ENCODE measurements at places on chromosomes 7 and 10.

GRCh38 chr7:30575910-30576309, 18.8 kb upstream of the GARS1 start:
- no peak for DNase-seq

DNA sequence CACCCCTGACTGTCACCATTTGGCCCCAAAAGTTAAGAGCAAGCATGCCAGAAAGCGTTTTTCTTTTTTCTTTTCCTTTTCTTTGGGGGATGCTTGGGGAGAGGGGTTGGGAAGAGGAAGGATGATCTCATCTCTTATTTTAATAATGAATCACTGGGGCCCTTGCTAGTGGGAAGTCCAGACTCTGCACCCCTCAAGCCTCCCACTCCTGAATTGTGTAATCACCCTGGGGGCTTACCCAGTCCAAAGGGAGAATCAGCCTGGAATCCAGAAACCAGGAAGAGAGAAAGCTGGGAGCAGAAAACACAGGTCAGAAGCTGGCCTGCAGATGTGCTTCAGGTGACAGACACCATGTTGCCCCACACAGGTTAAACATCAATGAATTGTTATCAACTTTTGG, 14.7 kb upstream of the HABP2 start:
- DNase-seq = no peak

DNA sequence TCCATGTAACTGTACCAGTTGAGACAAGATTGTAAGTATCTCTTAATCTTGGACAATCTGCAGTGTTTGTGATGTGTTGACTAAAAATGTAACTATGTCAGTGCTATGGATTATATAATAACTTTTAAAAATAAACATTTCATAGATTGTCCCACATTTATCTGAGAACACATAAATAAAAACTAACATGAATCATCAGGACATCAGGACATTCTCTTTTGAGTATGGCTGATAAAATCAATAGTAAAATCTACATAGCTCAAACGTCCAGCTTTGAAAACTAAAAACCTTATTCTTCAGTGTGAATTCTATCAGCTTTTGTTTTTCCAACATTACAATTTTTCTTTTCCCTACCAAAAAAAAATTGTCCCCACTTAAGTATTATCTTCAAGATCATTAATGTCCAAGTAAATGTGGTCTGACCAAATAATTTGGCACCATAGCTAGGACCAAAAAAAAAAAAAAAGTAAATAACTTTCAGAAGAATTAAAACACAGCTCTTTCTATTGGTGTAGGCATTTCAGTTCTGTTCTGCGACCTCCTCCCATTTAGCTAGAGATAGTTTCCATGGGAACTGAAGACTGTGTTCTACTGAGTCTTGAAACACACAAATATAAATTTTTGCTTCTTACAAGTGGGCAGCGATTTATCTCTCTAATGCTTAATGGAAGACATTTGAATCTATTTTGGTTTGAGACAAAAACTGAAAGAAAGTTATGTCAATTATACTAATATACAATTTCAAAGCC, 123.0 kb upstream of the SGCE start:
- DNase-seq = no peak

GRCh38 chr10:32938554-32939061, 19.4 kb downstream of the ITGB1 start:
- no peak for DNase-seq

DNA sequence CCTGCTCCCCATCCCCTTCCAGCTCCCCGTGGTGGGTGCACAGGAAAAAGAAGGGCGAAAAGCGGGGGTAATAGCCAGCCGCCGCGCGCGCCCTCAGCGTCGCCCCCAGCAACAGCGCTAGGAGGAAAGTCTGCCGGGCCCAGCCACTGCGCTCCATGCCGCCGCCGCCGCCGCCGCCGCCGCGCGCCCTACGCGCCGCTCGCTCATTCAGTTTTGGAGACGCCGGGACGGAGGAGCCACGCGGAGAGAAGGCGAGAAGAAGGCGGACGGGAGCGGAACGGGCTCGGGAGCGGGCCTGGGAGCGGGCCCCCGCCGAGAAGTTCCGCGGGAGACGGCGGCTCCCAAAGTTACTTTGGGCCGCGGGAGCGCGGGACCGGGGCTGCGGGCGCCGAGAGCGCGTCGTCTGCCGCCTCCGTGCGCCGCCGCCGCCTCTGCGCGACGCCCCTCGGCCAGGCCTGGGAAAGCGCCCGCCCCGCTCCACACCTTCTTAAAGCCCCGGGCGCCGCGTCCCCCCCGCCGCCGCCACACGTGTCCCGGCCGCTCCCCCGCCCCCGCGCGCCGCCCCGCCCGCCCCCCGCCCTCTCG, at the start of gene RELN:
TSS of gene RELN (minus strand) at position 459 of the 585 bp plus-strand sequence. CDS start at position 157, 302 bp downstream.
- no peak for DNase-seq

GRCh38 chr7:84821671-84822534, 365.0 kb downstream of the SEMA3D start:
- DNase-seq = peak; percentile 15

DNA sequence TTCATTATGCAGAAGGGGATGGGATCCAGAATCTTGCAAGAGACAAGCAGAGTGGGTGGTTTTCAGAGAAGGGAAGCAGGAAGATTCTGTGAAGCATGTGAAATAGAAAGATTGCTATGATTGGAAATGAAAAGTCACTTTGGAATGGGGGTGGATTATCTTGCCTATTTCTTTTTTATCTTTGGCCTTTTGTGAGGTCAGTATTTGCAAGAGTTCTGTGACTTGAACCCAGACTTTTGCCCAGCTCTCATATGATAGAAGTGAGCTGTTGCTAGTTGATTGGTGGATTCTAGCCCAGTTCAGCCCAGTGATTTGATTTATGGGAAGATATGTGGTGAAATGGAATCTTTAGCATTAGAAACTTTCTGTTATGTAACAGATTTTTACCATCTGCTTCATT, 17.1 kb downstream of the ENTPD7 start:
- no peak for DNase-seq

DNA sequence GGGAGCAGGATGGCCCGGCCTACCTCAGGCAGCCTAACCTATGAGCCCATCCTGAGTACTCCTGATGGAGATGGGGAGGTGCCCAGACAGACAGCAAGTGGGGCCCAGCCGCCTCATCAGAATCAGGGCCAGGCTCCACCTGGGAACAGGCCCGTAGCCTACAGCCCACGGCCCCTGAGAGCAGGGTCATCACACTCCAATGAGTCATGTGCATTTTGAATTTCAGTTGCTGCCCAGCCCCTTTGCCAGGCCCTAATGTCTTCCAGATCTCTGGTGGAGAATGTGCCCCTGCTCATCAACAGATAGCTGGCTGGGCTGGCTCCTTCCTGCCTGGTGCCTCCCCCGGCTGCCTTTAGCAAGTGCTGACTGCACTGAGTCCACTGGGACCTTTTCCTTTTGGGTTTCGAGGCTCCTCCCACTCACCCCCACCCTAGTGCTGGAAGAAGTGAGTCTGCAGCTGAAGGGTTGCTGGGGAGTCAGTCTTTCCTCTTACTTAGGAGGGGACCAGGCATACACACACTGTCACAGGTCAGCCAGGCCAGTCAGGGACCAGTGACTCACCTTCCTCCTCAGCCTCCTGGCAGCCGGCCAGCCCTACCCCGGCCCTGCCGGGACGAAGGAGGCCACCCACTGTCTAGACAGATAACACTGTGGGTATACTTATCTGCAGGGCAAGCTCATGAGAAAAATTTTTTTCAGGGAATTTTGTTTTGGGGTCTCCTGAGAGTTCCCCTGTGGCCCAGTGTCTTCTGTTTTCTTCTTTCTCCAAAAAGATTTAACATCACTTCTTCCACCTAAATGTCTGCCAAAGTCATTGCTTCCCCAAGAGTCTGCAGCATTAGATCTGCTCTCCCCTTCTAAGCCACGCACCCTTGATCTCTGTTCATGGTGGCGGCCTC, 9.1 kb upstream of the ASIC3 start:
- DNase-seq = peak; percentile 98

DNA sequence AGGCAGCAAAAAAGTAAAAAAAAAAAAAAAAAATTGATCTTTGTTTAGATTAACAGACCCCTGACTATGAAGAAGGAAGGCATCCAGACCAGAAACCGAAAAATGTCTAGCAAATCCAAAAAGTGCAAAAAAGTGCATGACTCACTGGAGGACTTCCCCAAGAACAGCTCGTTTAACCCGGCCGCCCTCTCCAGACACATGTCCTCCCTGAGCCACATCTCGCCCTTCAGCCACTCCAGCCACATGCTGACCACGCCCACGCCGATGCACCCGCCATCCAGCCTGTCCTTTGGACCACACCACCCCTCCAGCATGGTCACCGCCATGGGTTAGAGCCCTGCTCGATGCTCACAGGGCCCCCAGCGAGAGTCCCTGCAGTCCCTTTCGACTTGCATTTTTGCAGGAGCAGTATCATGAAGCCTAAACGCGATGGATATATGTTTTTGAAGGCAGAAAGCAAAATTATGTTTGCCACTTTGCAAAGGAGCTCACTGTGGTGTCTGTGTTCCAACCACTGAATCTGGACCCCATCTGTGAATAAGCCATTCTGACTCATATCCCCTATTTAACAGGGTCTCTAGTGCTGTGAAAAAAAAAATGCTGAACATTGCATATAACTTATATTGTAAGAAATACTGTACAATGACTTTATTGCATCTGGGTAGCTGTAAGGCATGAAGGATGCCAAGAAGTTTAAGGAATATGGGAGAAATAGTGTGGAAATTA, 19.4 kb downstream of the GATA3 start:
- peak; percentile 11 for DNase-seq

- no peak for DNase-seq
Observed at GRCh38 chr7:140230861-140231770, 54.3 kb upstream of the KDM7A start.

GRCh38 chr7:108181073-108181985, 51.2 kb upstream of the LAMB4 start:
- peak; percentile 64 for DNase-seq

DNA sequence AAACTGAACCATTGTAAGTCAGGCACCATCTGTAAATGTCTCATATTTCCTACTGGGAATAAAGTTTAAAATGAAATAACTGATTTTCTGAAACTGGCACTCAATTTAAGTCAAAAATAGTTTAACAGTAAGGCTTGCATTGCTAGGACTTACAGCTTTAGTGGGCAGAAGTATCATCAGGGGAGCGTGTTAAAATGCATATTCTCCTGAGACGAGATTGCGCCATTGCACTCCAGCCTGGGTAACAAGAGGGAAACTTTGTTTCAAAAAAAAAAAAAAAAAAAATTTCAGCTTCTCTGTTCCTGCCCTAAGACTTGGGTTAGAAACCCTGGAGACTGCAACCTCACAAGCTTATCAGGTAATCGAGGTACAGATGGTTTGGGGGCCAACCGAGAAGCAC, 65.4 kb downstream of the UBE3C start:
- DNase-seq = no peak

- DNase-seq = no peak
Observed at GRCh38 chr10:2212244-2212834, 475.0 kb upstream of the ADARB2 start.

GRCh38 chr7:148319316-148319808, 271.2 kb upstream of the C7orf33 start:
- DNase-seq = no peak

GRCh38 chr10:104875561-104875960, 234.5 kb downstream of the SORCS3 start:
- DNase-seq = no peak

GRCh38 chr7:41481353-41481752, 221.5 kb downstream of the INHBA start:
- no peak for DNase-seq

GRCh38 chr7:88669913-88670312, 89.6 kb upstream of the ZNF804B start:
- DNase-seq = no peak

DNA sequence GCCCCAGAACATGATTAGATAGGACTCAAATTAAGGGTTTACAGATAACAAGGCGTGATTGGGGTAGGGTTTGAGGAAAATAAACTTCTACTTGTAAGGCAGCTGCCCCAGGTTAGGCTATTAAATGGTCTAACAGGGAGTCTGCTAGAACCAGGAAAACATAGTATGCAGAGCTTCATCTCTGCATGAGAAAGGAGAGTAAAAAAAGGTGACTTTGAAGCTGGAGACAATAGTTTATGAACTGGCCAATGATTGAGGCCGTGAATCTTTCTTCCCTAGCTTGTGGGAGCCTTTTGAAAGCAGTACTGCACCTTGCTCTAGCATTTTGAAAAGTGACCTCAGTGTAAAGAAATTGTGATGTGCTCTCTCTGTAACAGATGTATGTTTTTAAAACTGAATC, 48.5 kb upstream of the STARD3NL start:
- DNase-seq = no peak

DNA sequence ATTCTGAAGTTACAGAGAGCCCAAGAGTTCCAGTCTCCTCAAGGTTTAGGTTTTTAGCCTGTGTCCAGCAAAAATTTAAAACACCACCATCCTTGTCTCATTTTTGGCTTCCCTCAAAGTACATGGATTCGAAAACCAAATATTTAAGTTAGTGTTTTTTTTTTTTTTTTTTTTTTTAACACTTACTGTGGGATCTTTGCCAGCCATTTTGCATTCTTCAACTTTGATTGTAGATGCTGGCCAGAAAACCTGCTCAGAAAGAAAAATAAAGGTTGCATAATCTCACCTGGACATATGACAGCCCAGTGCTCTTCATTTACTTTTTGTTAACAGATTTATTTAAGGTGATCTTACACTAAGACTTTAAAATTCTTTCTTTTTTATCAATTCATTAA, 91.6 kb downstream of the SEMA3C start:
- DNase-seq = peak; percentile 10

GRCh38 chr7:140695381-140695780, 1.1 kb upstream of the NDUFB2 start:
- DNase-seq = no peak

- no peak for DNase-seq
Observed at GRCh38 chr7:106111655-106112117, 426 bp downstream of the SYPL1 start.

DNA sequence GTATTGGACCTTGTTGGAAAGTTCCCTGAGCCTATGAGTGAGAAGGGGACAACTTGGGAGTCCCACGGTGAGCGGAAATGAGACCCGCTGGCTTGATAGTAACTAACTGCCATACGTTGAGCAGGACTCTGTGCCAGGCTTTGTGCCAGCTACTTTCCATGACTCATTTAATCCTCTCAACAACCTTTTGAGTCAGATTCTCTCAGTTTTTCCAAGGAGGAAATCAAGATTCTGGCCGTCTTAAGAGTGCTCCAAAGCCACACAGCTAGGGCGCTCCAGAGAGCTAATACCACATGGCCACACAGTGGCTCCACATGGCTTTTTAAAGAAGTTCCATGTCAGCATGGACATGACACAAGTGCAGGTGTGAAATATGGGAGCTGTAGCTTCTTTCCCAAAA, 55.7 kb downstream of the NOD1 start:
- peak; percentile 73 for DNase-seq

Data from HT1080 (cell line).